ENCODE measurements at places on chromosomes 7 and 10.

GRCh38 chr10:31401287-31401686 lies 82.3 kb downstream of the ZEB1 start:
- no peak for DNase-seq

DNA sequence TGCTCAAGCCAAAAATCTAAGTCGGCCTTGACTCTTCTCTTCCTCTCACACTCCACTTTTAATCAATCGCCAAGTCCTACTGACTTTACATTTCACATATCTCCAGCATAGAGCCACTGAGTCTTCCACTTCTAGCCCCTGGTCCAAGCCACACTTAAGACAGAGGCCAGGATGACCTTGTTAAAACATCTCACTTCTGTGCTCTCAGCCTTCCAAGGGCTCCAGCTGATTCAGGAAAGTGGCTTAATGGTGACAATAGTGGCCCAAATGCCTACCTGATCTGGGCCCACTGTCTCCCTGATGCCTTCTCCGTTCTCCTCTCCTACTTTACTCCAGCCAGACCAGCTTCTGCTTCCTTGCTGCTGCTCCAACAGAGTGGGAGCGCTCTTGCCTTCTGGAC lies 4.4 kb downstream of the TBATA start:
- DNase-seq = no peak

DNA sequence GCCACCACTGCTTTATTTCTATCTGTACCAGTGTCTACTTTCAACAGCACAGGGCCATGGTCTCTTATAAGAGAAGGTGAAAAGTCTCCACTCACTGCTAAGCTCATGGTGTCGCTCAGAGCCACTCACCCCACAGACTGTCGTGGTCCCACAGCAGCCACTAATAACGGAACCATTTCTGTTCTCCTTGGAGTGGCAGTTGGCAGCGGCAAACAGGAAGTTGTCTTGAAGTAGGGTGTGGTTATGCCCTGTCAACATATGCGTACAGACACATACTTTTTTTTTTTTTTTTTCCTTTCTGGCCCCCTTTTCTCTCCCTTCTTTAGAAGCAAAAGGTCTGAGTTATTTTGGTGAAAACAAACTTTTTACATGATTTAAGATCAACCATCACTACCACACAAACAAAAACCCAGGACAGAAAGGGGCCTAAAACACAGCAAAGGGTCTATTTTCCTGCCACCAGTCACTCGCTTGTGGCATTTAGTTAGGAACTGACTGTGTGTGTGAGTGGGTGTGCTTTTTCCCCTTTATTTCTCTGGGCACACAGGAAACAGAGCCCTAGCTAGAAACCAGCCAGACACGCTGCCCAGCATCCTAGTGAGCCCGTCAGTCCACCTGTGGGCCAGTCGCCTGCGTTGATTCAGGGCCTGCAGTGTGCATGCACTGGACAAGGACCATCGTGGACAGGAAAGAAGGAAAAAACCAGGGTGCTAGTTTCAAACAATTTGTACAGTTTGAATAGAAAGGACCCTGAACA lies 96.7 kb upstream of the EFCAB10 start:
- no peak for DNase-seq

- no peak for DNase-seq
These were observed 137.9 kb upstream of the HDAC9 start for GRCh38 chr7:18357691-18358090.

DNA sequence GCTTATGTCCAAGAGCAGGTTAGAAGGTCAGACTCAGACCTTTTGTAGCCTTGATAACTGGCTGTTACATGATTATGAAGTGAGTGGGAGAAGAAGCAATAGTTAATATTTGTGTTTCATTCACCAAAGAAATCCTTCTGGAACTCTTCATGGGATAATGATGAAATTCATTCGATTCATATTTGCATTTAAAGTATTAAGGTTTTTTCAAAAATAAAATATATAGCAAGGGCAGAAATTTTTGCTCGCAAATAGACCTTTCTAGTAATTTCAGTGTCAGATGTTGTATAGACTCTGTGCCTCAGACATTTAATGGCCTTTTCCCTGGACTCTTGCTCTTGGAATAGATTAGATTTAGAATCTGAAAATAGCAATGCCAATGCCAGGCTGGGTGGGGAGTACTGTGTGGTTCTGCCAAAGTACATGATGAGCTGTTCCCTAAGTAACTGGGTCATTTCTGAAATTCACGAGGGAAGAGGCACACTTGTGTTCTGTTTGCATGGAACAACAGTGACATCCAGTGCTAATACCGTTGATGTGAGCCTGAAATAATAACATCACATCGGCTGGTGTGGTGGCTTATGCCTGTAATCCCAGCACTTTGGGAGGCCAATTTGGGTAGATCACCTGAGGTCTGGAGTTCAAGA lies 119.2 kb downstream of the MBL2 start:
- DNase-seq = no peak

DNA sequence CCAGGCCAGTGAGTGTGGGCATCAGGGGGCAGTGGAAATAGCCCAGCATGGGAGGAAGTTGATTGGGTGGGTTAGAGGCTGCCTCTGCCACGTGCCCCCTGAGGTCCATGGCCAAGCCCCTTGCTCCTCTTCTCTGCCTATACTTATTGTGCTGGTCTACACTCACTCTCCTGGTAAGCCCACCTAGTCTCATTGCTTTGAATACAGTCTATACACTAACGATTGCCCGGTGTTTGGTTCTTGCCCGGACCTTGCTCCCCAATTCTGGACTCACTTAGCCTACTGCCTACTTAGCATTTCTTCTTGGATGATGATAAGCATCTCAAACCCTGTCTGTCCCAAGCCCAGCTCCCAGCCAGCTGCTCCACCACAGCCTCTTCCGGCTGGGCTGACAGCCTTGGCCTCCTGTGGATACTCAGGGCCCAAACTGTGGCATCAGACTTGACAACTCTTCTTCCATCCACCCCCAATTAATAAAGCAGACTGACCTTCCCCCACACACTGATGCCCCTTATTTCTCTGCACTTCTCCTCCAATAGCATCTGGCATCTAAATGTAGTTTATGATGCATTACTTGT lies 10.1 kb downstream of the LRRC18 start:
- DNase-seq = no peak

- no peak for DNase-seq
These were observed 134.3 kb downstream of the MAPK8 start for GRCh38 chr10:48440771-48441170.

DNA sequence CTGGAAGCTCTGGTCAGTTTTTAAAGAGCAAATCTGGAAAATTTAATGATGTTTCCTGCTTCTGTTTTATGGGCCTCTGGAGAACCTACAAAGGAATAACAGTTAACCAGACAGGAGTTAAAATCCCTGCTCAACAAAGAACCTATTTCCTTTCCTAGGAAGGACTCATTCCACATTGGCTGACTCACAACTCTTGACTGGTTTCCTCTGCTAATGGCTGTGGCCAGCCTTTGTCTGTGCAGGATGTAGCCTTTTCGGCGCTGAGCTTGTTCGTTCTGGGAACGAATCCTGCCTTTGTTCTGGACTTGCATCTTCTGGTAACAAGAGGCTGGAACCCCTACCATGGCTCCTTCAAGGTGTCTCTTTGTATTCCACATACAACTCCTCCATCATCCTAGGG lies 112.8 kb upstream of the PDCD4 start:
- DNase-seq = no peak

- no peak for DNase-seq
These were observed 55.6 kb downstream of the CC2D2B start for GRCh38 chr10:95963202-95963990.

DNA sequence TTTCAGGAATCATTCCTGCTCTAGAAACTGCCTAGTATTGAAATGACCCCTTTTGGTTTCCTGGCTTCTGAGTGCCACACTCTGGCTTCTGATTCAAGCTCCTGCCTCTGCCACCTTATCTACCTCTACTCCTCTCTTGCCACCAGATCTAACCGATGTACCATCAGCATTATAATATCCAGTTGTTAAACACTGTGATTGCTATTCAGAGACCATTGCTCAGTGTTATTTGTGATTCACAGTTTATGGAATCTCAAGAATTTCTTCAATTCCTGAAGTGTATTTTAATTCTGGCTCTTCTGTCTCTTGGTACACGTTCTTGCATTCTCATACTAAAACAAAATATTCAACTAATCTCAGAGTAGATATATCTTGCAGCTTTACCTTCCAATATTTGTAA lies 88.7 kb downstream of the DYNC1I1 start:
- DNase-seq = no peak

DNA sequence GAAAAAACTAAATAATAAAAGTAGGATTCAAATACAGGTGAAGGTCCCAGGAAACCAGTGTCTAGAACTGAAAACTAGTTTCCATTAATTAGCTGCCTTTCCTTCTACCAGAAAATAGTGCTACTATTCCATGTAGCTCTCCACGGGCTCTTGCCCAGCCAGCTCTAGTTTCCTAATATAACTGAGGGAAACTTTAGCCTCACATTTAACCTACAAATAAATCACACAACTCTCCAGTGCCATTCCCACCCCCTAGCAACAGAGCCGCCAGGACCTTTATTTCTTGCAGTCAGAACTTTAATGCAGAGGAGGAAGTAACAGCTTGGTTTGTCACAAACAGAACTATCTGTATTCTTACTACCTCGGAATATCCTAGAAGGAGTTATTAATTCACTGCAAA lies 10.3 kb downstream of the TOMM7 start:
- no peak for DNase-seq

- DNase-seq = no peak
These were observed 413.7 kb upstream of the GHITM start for GRCh38 chr10:83725567-83725966.

GRCh38 chr7:66250711-66251110 lies 45.6 kb downstream of the TPST1 start:
- no peak for DNase-seq

- no peak for DNase-seq
These were observed 352.7 kb downstream of the FRMD4A start for GRCh38 chr10:13977861-13978532.

GRCh38 chr10:125015356-125015944 lies 73.5 kb downstream of the ZRANB1 start:
- no peak for DNase-seq

DNA sequence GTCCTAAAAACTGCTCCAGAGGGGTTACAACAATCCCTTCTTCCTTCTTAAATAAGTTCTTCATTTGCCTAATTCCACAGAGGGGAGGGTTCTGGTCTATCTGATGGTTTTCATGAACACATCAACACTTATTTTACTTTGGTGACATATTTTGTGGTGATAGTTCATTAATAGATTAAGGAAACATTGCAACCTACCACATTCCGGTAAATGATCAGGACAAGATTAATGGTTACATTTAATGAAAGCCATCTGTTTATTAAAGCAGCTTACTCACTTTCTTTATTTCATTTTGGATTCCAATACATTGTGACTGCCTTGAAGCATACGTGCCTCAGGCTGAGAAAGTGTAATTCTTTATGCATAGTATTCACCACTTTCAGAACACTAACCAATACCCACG lies 101.0 kb downstream of the SKIDA1 start:
- no peak for DNase-seq

GRCh38 chr10:13633689-13634088 lies 46.9 kb downstream of the PRPF18 start:
- no peak for DNase-seq

All from GM19239 (cell line).